HT1080 (cell line): ENCODE measurements at places on chromosomes 11 and 22.
A peak's percentile ranks its signal among the peaks of the same experiment; 100 is the strongest.

DNA sequence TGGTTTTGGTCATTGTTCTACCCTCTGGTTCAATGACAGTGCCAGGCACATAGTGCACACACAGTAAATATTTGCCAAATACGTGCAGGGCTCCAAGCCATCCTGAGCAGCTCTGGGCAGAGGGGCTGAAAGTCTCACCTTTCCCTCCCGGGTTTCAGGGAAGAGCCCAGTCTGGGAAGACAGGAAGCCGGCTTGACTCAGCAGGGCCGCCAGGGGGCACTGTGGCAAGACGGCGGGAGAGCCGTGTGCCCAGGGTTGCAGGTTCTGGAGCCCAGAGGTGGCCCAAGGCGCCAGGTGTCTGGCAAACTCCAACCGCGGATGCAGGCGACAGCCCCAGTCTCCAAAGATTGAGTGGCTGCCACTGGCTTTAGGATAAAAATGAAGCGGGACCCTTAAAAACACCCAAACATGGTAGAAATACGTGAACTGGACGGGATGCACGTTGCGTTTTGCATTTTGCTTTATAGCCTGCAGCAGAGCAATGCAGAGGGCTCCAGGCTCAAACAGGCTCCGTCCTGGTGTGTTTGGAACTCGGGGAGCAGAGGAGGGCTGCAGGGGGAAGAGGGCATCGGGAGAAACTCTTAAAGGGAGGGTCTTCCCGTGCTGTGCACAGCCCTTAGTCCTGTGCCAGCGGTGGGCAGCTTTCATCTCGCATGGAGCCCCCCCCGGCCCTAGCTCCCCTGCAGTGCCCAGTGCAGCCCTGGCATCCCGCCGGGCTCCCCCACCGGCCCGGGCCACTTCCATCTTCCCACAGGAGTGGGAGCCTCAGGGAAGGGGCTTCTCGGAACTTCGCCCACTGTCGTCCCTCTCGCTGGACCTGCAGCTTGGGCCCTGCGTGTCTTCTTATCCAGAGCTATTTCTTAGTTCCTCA is 10.7 kb downstream of the KRTAP5-5 start:
- no peak for DNase-seq

- no peak for DNase-seq
Observed at GRCh38 chr11:35761899-35762298, 99.3 kb downstream of the TRIM44 start.

DNA sequence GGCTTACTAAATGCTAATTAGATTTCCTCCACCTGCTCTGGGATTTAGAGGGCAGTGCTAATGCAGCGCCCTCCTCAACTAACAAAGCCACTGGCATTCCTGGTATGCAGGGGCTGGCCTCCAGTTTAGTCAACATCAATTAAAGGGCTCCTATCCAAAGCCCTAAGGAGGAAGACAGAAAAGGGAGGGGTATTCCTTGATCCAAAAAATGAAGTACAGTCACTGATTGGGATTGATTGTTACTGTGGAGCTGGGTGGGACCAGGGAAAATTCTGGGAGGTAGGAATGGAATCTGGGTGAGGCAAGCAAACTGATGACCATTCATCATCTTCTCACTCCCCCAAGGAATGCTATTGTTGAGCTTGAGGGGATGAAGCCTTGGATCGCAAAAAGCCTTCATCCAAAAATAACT is 52.2 kb downstream of the GAB2 start:
- DNase-seq = peak; percentile 57

DNA sequence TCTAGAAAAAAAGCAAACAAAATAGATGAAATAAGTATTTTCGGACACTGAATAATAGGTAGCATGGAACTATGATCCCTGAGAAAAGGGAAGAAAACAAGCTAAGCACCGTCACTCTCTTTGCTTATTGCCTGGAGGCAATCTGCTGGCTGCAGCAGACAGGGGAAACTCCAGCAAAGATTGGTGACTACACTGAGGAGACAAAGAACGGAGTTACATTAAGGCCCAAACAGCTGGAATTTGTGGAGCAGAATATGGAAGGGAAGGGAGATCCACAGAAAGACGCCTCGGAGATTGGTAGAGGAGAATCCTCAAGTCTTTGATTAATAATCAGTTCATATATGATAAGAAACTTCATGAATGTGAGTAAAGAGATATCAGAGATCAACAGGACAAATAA is 150.2 kb downstream of the TYR start:
- no peak for DNase-seq

GRCh38 chr11:69950621-69951020 is 127.5 kb upstream of the ANO1 start:
- no peak for DNase-seq

DNA sequence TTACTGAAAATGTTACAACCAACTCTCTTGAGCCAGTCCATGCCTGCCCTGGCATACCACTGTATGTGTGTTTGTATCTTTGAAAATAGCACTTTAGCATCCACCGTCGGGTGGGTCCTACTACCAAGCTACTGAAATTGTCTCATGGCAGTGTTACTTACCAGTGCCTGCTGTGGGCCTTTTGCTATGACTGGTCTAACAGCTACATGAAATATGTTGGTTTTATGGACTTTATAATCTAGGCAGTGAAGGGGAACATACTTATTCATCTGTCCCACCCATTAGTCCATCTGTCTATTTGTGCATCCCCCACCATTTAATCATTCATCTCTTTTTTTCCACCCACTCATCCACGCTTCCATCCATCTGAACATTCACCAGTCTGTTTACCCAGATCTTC is 106.0 kb downstream of the NAV2 start:
- no peak for DNase-seq
